Endodermal cell (in vitro differentiated cells): ENCODE measurements at places on chromosomes 2 and 18. TPM values are rescaled to one million over a fixed set of nuclear protein-coding genes. Genes with fewer than 3 reads are reported as not detected.

The BCL2 gene
- total RNA-seq = 1.2 and 1.4 TPM in 2 replicates

The ANTXR1 gene
- 34.7 to 54.6 TPM (median 48.3 TPM) in 3 replicates for total RNA-seq

- no peak overlapping the region for H3K27ac ChIP-seq
- no peaks in the 10 kb centered on the region for H3K36me3 ChIP-seq
- H3K27me3 ChIP-seq = peaks cover 70% of the 10 kb centered on the region
- DNase-seq = peak; percentile 82
Observed at GRCh38 chr18:34977838-34978532, 63.2 kb upstream of the MAPRE2 start.

The MXD1 gene
- 0.73 to 20.9 TPM (median 2.3 TPM) in 3 replicates for total RNA-seq

GRCh38 chr2:45156605-45157004 is 147.4 kb upstream of the SIX2 start:
- no peaks in the 10 kb centered on the region for H3K36me3 ChIP-seq
- H3K27ac ChIP-seq = no peak overlapping the region
- peaks cover 8% of the 10 kb centered on the region for H3K27me3 ChIP-seq
- H3K4me1 ChIP-seq = no peaks in the 10 kb centered on the region

GRCh38 chr2:20436716-20437470 is 10.0 kb upstream of the RHOB start:
- DNase-seq = peak; percentile 17
- no peaks in the 10 kb centered on the region for H3K36me3 ChIP-seq
- no peaks in the 10 kb centered on the region for H3K4me1 ChIP-seq
- H3K27me3 ChIP-seq = peaks cover 7% of the 10 kb centered on the region
- no peak overlapping the region for H3K27ac ChIP-seq
- H3K4me3 ChIP-seq = no peak overlapping the region

The SERPINB2 gene
- total RNA-seq = not detected in 2 replicates

GRCh38 chr2:203498161-203498560 is 36.9 kb downstream of the RAPH1 start:
- no peak overlapping the region for H3K27ac ChIP-seq

The SLC35G4 gene
- not detected in 3 replicates for total RNA-seq

GRCh38 chr18:55400590-55401541 is 187.1 kb downstream of the TCF4 start:
- no peaks in the 10 kb centered on the region for H3K27me3 ChIP-seq
- peak overlapping the region; percentile 32 for H3K27ac ChIP-seq
- H3K36me3 ChIP-seq = no peaks in the 10 kb centered on the region
- peaks cover 8% of the 10 kb centered on the region for H3K4me1 ChIP-seq

DNA sequence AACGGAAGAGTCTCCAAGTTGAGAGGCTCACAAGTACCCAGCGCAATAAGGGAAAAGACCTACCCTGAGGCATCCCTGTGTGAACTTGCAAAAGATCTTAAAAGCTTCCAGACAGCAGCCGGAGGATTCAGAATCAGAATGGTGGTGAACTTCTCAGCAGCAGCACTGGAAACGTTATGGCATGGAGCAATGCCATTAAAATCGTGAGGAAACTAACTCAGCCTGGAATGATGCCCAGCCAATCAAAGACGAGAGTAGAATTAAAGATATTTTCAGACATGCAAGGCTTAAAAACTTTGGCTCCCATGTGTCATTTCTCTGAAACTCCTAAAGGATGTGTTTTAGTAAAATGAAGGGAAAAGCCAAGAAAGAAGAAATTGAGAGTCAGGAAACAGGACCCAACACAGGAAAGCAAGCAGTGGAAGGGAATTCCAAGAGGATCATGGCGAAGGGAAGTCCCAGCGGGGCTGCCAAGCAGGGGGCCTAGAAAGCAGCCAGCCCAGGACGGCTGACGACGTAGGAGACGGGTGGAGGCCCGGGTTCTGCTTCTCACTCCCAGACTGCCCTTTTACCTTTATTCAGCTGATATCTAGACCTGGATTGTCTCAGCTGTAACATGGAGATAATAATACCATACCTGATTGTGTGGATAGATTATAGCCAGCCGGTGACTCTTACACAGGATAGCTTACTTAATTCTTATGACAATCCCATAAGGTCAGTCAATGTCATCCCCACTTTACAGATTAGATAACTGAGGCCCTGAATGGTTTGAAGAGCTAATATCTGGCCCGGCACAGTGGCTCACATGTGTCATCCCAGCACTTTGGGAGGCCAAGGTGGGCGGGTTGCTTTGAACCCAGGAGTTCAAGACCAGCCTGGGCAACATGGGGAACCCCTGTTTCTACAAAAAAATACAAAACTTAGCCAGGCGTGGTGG is 92.8 kb downstream of the ASAP2 start:
- no peaks in the 10 kb centered on the region for H3K4me1 ChIP-seq
- no peak overlapping the region for H3K27ac ChIP-seq
- H3K4me3 ChIP-seq = no peak overlapping the region
- no peaks in the 10 kb centered on the region for H3K36me3 ChIP-seq
- no peaks in the 10 kb centered on the region for H3K27me3 ChIP-seq

- H3K36me3 ChIP-seq = peaks cover 12% of the 10 kb centered on the region
- H3K27ac ChIP-seq = no peak overlapping the region
- peak; percentile 34 for DNase-seq
- H3K4me1 ChIP-seq = peaks cover 20% of the 10 kb centered on the region
Observed at GRCh38 chr18:76458522-76459311, 36.3 kb downstream of the ZNF516 start.

The LYG2 gene
- not detected in 3 replicates for total RNA-seq

GRCh38 chr18:50955253-50955652 is 12.6 kb upstream of the ELAC1 start:
- no peaks in the 10 kb centered on the region for H3K4me1 ChIP-seq
- no peak overlapping the region for H3K4me3 ChIP-seq
- DNase-seq = peak; percentile 62
- no peak overlapping the region for H3K27ac ChIP-seq

DNA sequence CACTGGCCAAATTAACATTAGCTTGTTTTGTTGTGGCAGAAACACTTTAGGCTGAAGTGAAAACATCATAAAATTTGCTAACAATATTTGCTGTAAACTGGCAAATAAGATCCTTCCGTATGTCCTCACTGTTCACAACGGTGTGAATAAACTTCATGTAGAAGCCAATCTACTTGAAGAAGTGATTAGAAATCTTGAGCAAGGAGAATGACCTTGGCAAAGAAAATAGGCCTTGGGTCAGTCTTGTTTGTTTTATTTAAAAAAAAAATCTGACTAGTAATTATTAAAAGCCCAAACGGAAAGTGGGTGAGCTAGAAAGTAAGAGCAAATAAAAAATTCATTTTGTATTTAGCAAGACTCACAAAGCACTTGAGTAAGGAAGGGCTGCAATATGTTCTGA is 197.0 kb downstream of the CPS1 start:
- H3K27me3 ChIP-seq = no peaks in the 10 kb centered on the region
- peaks cover 6% of the 10 kb centered on the region for H3K4me1 ChIP-seq
- DNase-seq = no peak

DNA sequence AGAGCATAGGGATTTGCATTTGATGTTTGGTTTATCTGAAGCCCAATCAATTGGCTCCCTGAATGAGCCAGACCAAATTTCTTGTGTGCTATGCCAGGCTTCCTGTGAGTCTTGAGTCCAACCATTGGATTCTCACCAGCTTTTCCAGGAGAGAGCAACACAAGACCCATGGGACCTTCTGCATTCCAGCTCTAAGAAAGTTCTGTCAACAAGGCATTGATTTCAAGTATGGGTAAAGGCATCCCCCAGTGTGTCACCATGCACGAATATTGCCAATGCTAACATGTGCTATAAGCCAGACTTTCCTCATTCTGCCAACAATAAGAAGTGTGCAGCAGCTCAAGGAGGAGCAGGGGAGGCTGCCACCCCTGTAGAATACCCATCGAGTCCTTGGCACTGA is 266.6 kb downstream of the ETAA1 start:
- no peaks in the 10 kb centered on the region for H3K27me3 ChIP-seq
- no peak overlapping the region for H3K27ac ChIP-seq
- H3K36me3 ChIP-seq = no peaks in the 10 kb centered on the region
- H3K4me3 ChIP-seq = no peak overlapping the region
- no peaks in the 10 kb centered on the region for H3K4me1 ChIP-seq

- no peak overlapping the region for H3K27ac ChIP-seq
- H3K36me3 ChIP-seq = no peaks in the 10 kb centered on the region
- no peak for DNase-seq
- H3K4me3 ChIP-seq = no peak overlapping the region
- no peaks in the 10 kb centered on the region for H3K4me1 ChIP-seq
- no peaks in the 10 kb centered on the region for H3K27me3 ChIP-seq
Observed at GRCh38 chr2:160108646-160109045, 46.2 kb upstream of the PLA2R1 start.

DNA sequence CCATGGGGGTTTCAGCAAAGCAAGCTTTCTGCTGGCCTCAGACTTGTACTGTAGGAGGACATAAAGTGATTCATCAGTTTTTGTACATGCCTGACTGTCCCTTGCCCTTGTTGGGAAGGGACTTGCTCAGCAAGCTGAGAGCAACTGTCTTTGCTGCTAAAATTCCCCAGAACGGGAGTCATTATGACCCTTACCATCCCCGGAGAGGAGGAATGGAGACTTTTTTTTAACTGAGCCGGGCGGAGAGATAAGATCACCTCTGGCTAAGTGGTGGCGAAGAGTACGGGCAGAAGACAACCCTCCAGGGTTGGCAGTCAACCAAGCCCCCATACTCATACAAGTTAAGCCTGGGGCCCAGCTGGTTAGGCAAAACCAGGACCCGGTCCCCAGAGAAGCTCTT is 20.4 kb upstream of the NAGK start:
- H3K27ac ChIP-seq = no peak overlapping the region
- no peaks in the 10 kb centered on the region for H3K36me3 ChIP-seq
- peaks cover 10% of the 10 kb centered on the region for H3K27me3 ChIP-seq
- H3K4me1 ChIP-seq = no peaks in the 10 kb centered on the region
- DNase-seq = no peak
- no peak overlapping the region for H3K4me3 ChIP-seq

DNA sequence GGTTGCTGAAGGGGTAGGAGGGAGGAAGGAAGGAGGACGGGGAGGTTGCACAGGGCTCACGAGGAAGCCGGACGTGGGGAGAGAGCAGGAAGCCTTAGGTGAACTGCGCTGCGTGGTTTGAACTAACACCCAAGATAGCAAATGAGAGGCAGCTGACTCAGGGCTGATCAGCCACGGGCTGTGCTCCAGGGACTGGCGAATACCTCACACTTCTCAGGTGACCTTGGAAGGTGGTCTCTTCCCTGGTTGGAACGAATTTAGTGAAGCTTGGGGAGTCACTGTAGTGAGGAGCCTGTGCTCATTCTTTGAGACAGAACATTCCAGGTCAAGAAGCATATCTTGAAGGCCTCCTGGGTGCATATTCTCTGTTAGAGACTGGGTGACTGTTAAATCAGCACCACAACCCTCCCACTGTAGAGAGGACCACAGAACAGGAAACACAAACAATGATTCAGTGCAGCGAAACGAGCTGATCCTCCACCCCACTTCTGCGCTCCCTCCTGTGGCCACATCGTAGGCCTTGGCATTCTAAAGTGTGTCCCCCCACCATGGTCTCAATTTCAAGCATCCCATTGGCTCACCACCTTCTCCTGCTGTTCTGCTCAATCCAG is 33.8 kb downstream of the TOGARAM2 start:
- H3K4me1 ChIP-seq = peaks cover 17% of the 10 kb centered on the region
- no peak overlapping the region for H3K27ac ChIP-seq
- no peaks in the 10 kb centered on the region for H3K36me3 ChIP-seq
- no peaks in the 10 kb centered on the region for H3K27me3 ChIP-seq
- H3K4me3 ChIP-seq = no peak overlapping the region

The SPP2 gene
- total RNA-seq = not detected in 3 replicates

- H3K36me3 ChIP-seq = no peaks in the 10 kb centered on the region
- H3K27me3 ChIP-seq = no peaks in the 10 kb centered on the region
- no peak overlapping the region for H3K27ac ChIP-seq
- H3K4me3 ChIP-seq = no peak overlapping the region
- no peaks in the 10 kb centered on the region for H3K4me1 ChIP-seq
Observed at GRCh38 chr2:24672589-24672988, 120.6 kb downstream of the PTRHD1 start.

GRCh38 chr2:52862801-52863200 is 904.8 kb upstream of the CHAC2 start:
- H3K27ac ChIP-seq = no peak overlapping the region
- no peaks in the 10 kb centered on the region for H3K36me3 ChIP-seq
- H3K4me1 ChIP-seq = no peaks in the 10 kb centered on the region
- H3K27me3 ChIP-seq = no peaks in the 10 kb centered on the region
- DNase-seq = no peak

DNA sequence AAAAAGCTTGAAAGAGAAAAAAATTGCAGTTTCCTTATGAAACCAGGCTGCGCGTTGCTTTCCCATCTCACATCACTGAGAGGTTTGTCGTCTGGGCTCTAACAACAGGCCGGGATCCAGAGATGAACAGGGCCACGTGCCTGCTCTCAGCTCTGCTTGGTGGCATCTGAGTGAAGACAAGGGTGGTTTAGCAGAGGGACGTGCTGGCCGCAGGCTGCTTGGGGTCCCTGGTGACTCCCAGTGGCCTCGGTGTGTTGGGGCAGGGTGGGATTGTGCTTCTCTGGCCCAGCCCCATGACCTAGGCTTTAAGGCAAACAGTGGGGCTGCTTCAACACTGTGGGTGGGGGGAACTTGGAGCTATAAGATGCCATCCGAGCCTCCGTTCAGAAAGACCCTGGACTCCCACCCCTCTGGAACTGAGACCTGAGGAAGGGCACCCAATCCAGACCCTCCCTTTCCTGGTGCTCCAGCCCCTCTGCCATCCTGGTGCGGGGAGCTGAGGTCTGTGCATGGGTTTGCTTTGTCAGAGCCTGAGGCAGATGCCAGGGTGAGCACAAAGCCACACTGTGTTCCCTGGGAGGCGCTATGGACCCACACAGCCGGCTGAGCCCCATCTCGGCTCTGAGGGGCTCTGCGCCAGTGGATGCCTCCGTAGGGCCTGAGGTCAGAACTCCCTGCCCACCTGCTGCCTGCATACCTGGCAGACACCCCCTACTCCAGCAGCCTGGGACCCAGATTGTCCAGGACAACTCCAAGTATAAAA is 18.4 kb upstream of the HPCAL1 start:
- H3K27me3 ChIP-seq = no peaks in the 10 kb centered on the region
- H3K4me3 ChIP-seq = no peak overlapping the region
- no peak for DNase-seq
- no peak overlapping the region for H3K27ac ChIP-seq
- H3K36me3 ChIP-seq = no peaks in the 10 kb centered on the region

The ST6GAL2 gene
- total RNA-seq = 7.4 and 7.8 TPM in 2 replicates

The ANKRD30BL gene
- total RNA-seq = 0.18 and 0.73 TPM in 2 replicates

GRCh38 chr2:70697603-70698383 is 70.2 kb downstream of the ADD2 start:
- H3K4me1 ChIP-seq = no peaks in the 10 kb centered on the region
- DNase-seq = peak; percentile 15
- no peaks in the 10 kb centered on the region for H3K27me3 ChIP-seq
- H3K27ac ChIP-seq = no peak overlapping the region
- H3K4me3 ChIP-seq = no peak overlapping the region
- H3K36me3 ChIP-seq = no peaks in the 10 kb centered on the region

- peaks cover 99% of the 10 kb centered on the region for H3K27me3 ChIP-seq
- H3K36me3 ChIP-seq = no peaks in the 10 kb centered on the region
- H3K4me1 ChIP-seq = peaks cover 12% of the 10 kb centered on the region
- no peak for DNase-seq
- H3K27ac ChIP-seq = no peak overlapping the region
- peak overlapping the region; percentile 71 for H3K4me3 ChIP-seq
Observed at GRCh38 chr2:174331595-174332216, 3.0 kb upstream of the SP9 start.

The NFATC1 gene
- 26.3 and 32.5 TPM in 2 replicates for total RNA-seq

The GALNT5 gene
- total RNA-seq = 0.11 to 0.17 TPM in 2 of 3 replicates, not detected in the other

The ABCG8 gene
- total RNA-seq = not detected in 3 replicates
